CD14-positive monocyte (primary cell): ENCODE measurements at places on chromosomes 5 and 9.

GRCh38 chr5:150458802-150459557 lies 9.4 kb upstream of the RPS14 start:
- peak; percentile 60 for DNase-seq

- no peak for DNase-seq
These were observed 92.5 kb downstream of the PCDH1 start for GRCh38 chr5:141785711-141786110.

GRCh38 chr5:87825583-87825982 lies 412.9 kb upstream of the CCNH start:
- DNase-seq, result no peak

DNA sequence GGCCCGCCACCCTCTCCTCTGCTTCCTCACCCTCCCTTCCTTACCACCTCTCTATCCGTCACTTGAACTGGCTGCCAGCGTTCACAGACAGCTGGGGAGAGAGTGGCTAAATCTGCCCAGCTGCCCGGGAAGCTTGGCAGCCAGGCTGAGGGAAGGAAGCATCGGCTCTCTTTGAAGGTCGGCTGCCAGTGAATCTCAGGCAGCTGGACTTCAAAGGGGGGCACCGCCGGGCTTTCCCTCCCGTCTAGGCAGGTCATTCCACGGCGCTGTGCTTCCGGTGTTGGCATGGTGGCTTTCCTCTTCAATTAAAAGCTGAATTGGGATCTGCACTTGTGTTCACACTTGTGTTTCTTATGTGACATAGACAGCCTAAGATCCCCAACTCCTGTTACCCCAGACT lies 174.0 kb downstream of the GDNF start:
- no peak for DNase-seq

- DNase-seq, result no peak
These were observed 9.7 kb downstream of the GSN start for GRCh38 chr9:121277518-121278295.

DNA sequence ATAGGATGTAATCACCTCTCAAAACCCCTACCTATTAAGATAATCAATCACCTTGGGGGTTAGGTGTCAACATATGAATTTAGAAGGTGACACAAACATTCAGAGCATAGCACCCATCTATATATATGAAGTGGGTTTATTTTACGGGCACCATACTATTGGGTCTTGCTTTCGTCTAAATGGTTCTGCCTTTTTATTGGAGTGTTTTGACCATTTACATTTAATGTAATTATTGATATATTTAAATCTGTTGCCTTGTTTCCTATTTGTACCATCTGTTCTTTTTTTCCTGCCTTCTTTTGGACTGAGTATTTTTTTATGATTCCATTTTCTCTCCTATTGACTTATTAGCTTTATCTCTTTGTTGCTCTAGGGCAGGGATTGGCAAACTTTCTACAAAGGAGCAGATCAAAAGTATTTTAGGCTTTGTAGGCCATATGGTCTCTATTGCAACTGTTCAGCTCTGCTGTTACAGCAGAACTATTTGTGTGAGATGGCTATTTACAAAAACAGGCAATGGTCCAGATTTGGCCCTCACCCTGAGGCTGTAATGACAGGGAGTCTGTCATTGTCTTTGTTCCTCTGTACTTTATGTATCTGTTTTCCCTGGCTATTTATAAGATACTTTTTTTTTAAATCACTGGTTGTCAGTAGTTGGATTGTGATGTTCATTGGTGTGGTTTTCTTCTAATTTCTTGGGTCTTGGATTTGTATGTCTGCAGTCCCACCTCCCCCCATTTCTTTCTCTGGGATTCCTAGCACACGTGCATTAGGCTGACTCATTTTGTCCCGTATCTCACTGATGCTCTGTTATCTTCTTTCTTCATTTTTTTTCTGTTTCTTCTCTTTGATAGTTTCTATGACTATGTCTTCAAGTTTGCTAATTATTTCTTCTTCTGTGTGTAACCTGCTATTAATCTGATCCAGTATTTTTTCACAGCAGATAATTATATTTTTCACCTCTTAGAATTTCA lies 127.1 kb downstream of the DAB2IP start:
- no peak for DNase-seq
